ENCODE measurements at places on chromosomes 16 and 17. TPM values are rescaled to one million over a fixed set of nuclear protein-coding genes. Genes with fewer than 3 reads are reported as not detected.

DNA sequence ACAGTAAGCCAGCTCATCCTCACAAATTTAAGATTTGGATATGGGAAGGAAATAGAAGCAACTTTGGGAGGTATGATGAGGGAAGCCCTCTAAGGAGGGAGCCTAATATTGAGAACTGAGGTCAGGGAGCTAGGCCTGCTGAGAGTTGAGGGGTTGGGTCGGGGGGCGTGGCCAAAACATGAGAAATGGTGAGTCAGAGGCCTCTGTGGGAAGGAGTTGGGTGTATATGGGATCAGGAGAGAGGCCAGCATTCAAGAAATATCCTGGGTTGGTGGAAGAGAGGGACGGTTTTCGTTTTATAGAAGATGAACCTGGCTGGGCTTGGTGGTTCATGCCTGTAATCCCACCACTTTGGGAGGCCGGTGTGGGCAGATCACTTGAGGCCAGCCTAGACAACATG, 48.4 kb downstream of the CLEC16A start:
- H3K4me1 ChIP-seq, result no peaks in the 10 kb centered on the region
- no peaks in the 10 kb centered on the region for H3K27me3 ChIP-seq
- no peak overlapping the region for H3K27ac ChIP-seq
- H3K4me3 ChIP-seq, result no peak overlapping the region
- peak; percentile 79 for DNase-seq

GRCh38 chr17:48795444-48796162, 21.4 kb downstream of the TTLL6 start:
- H3K36me3 ChIP-seq, result no peaks in the 10 kb centered on the region
- peaks cover 87% of the 10 kb centered on the region for H3K27me3 ChIP-seq
- H3K4me1 ChIP-seq, result no peaks in the 10 kb centered on the region
- H3K27ac ChIP-seq, result no peak overlapping the region
- no peak overlapping the region for H3K4me3 ChIP-seq
- DNase-seq, result peak; percentile 42

GRCh38 chr16:31537362-31538242, 9.9 kb downstream of the AHSP start:
- DNase-seq, result peak; percentile 63
- no peaks in the 10 kb centered on the region for H3K36me3 ChIP-seq
- peak overlapping the region; percentile 45 for H3K4me3 ChIP-seq
- no peak overlapping the region for H3K27ac ChIP-seq
- no peaks in the 10 kb centered on the region for H3K27me3 ChIP-seq

DNA sequence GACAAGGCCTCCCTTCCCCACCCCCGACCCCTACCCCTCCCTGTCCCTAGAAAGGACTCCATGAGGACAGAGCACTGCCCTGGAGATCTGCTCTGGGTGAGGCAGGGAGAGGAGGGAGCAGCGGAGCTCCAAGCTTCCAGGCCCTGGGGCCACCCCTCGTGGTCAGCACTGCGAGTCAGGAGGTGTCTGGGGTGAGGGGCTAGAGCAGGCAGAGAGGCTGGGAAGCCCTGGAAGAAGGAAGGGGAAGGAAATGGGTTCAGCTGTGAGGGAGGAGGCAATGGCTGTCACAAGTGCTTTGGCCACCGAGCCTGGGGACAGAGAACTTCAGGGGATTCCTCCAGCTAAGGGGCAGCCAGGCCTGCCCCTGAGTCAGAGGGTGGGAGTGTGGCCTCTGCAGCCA, 28.2 kb upstream of the DNAI2 start:
- H3K4me1 ChIP-seq, result no peaks in the 10 kb centered on the region
- no peaks in the 10 kb centered on the region for H3K36me3 ChIP-seq
- no peak overlapping the region for H3K4me3 ChIP-seq
- no peak for DNase-seq
- peaks cover 5% of the 10 kb centered on the region for H3K27me3 ChIP-seq

- no peaks in the 10 kb centered on the region for H3K4me1 ChIP-seq
- no peaks in the 10 kb centered on the region for H3K27me3 ChIP-seq
- H3K4me3 ChIP-seq, result no peak overlapping the region
- H3K27ac ChIP-seq, result no peak overlapping the region
- no peak for DNase-seq
Observed at GRCh38 chr17:71188811-71189492, 931.9 kb upstream of the SOX9 start.

DNA sequence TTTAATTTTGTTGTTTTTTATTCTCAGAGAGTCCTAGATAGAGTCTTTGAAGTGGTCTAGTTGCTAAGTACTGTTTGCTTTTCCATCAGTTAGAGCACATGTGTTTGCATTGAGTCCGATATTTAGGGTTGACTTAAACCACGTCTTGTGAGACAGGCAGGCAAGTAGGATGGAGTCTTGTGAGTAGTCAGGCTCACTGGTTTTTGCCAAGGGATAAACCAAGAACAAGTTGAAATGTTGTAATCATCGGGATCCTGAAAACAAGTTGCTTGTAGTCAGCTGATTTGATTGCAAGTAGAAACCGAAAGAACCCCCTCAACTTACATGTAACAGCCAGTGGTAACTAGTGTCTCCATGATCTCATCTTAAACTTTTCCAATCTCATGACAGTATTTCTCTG, 17.2 kb downstream of the ATP6V0A1 start:
- H3K27me3 ChIP-seq, result no peaks in the 10 kb centered on the region
- no peak for DNase-seq
- no peaks in the 10 kb centered on the region for H3K4me1 ChIP-seq
- no peak overlapping the region for H3K27ac ChIP-seq
- H3K4me3 ChIP-seq, result no peak overlapping the region

GRCh38 chr16:46763147-46763546, 15.0 kb upstream of the MYLK3 start:
- H3K4me1 ChIP-seq, result no peaks in the 10 kb centered on the region
- DNase-seq, result no peak
- H3K4me3 ChIP-seq, result no peak overlapping the region
- H3K27ac ChIP-seq, result no peak overlapping the region
- no peaks in the 10 kb centered on the region for H3K27me3 ChIP-seq

GRCh38 chr16:69691980-69692911, 34.1 kb downstream of the NQO1 start:
- H3K36me3 ChIP-seq, result peaks cover 81% of the 10 kb centered on the region
- H3K27ac ChIP-seq, result no peak overlapping the region
- no peaks in the 10 kb centered on the region for H3K27me3 ChIP-seq
- DNase-seq, result no peak

GRCh38 chr16:88194397-88195268, 188.1 kb upstream of the ZNF469 start:
- peak overlapping the region; percentile 83 for H3K27ac ChIP-seq
- no peaks in the 10 kb centered on the region for H3K4me1 ChIP-seq
- H3K27me3 ChIP-seq, result no peaks in the 10 kb centered on the region
- no peak for DNase-seq
- H3K36me3 ChIP-seq, result no peaks in the 10 kb centered on the region

DNA sequence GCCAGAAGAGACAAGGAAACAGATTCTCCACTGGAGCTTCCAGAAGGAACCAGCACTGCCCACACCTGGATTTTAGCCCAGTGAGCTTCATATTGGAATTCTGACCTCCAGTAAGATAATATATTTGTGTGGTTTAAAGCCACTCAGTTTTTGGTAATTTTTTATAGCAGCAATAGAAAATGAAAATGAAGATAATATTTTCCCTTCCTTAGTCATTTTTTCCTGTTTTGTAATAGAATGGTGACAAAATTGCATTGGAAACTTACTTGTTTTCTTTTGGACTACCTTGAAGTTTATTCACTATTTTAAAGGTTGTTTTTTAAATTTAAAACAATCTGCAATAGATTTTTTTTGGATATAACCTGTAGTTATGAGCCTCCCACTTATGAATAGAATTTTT, 29.8 kb upstream of the IRF8 start:
- no peaks in the 10 kb centered on the region for H3K4me1 ChIP-seq
- no peak for DNase-seq
- H3K27me3 ChIP-seq, result no peaks in the 10 kb centered on the region
- no peak overlapping the region for H3K4me3 ChIP-seq
- no peaks in the 10 kb centered on the region for H3K36me3 ChIP-seq

DNA sequence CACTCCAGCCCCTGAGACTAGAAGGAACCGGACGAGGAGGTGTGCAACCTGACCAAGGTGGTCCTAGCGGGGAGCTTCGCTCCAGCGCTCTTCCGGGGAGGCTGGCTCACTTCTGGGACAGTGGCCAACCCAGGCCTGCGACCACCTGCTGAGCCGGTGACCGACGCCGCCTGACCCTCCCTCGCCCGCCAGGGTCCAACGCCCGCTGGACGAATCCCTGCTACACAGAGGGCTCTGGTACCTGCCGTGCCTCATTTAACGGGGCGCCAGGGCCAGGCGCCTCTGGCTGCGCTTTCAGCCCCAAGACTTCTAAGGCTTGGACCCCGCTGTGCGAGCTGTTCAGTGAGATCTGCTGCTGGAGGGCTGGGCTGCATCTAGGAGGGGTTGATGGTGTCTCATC, 99.5 kb upstream of the KCNJ18 start:
- H3K4me3 ChIP-seq, result no peak overlapping the region
- no peak overlapping the region for H3K27ac ChIP-seq
- no peaks in the 10 kb centered on the region for H3K4me1 ChIP-seq

DNA sequence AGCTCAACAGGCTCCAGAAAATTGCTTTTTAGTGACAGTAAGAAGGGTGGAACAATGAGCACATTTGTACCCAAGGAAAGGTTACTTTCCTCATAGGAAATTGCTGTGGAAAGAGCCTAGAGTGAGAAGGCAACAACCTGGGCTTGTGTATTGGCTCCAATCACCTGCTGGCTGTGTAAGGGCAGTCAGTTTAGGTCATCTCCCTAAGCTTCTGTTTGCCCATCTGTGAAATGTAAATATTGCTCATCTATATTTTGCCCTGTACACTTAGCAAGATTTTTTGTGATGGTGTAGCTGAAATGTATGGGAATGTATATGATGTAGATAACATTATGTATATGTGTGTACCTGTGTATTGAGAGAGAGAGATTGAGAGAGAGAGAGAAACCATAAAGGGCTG, 225.2 kb upstream of the MPHOSPH6 start:
- H3K36me3 ChIP-seq, result no peaks in the 10 kb centered on the region
- no peaks in the 10 kb centered on the region for H3K27me3 ChIP-seq
- H3K4me1 ChIP-seq, result no peaks in the 10 kb centered on the region
- no peak overlapping the region for H3K27ac ChIP-seq
- H3K4me3 ChIP-seq, result no peak overlapping the region

GRCh38 chr17:31511580-31511979, 120.1 kb downstream of the RAB11FIP4 start:
- no peaks in the 10 kb centered on the region for H3K36me3 ChIP-seq
- H3K27ac ChIP-seq, result no peak overlapping the region
- H3K27me3 ChIP-seq, result no peaks in the 10 kb centered on the region
- peaks cover 3% of the 10 kb centered on the region for H3K4me1 ChIP-seq
- no peak for DNase-seq

DNA sequence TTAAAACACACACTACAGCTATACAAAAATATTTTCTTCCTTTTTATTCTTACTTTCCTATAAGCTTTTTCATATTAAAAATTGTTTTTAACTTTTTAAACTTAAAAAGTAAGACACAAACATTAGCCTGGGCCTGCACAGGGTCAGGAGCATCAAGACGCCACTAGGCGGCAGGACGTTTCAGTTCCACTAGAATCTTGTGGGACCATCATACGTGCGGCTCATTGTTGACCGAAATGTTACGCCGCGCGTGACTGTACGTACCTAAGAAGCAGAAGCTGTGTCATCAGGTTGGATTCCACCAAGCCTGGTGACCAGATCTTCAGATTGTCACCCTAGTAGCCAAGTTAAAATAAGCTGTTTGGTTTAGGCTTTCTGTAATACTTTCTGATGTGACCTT, 47.1 kb downstream of the USP10 start:
- H3K36me3 ChIP-seq, result peaks cover 39% of the 10 kb centered on the region
- DNase-seq, result no peak
- H3K4me1 ChIP-seq, result peaks cover 4% of the 10 kb centered on the region

- no peaks in the 10 kb centered on the region for H3K36me3 ChIP-seq
- no peak for DNase-seq
- H3K27me3 ChIP-seq, result no peaks in the 10 kb centered on the region
- no peak overlapping the region for H3K27ac ChIP-seq
- no peaks in the 10 kb centered on the region for H3K4me1 ChIP-seq
- H3K4me3 ChIP-seq, result no peak overlapping the region
Observed at GRCh38 chr17:29058391-29058790, 15.4 kb downstream of the PIPOX start.

DNA sequence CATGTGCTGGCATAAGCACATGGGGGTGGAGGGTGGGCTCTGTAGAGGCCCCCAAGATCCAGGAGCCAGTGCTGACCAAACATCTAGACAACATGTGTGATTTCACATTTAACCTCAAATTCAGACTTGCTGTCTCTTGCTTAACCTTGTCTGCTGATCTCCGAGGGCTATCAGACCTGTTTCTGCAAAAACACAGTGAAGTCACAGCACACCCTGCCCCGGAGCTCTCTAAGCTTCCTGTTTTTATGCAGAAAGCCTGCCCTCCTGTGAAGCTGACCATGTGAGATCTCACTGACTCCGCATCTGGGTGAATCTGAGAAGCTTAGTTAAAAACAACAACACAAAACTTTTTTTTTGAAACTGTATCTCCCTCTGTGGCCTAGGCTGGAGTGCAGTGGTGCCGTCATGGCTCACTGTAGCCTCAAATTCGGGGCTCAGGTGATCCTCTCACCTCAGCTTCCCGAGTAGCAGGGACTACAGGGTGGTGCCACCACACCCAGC, 6.6 kb upstream of the DPEP2 start:
- no peaks in the 10 kb centered on the region for H3K36me3 ChIP-seq
- H3K27me3 ChIP-seq, result no peaks in the 10 kb centered on the region
- no peak overlapping the region for H3K4me3 ChIP-seq

DNA sequence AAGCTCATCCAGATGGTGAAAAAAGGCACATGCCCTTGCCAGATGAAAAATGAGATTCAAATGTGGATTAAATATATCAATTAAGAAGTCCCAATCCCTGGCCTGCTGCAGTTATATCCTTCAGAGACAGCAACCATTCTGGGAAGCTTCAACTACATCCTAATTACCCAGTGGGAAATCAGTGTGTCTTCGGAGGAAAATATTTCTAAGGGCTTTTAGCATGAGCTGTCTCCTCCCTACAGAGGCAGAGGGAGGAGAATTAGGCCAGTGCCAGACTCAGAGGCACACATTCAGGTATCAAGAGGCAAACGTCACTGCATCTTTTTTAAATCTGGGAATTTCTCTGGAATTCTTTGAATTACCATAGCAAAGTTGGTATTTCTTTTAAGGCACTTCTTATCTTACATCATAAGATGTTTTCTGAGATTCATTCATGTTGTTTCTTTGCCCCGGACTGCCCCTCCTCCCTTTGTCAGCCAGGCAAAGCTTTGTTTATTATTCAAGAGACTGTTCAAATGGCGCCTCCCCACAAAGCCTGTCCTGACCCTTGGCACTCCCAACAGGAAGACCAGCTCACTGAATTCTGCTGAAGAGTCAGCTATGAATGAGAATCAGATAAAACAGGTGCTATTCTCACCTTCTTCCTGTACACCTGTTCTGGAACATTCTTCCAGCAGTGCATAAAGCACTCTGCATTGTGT, 38.3 kb upstream of the SMPD3 start:
- no peak for DNase-seq
- no peaks in the 10 kb centered on the region for H3K27me3 ChIP-seq

- H3K4me3 ChIP-seq, result no peak overlapping the region
- no peak for DNase-seq
- H3K27ac ChIP-seq, result no peak overlapping the region
- no peaks in the 10 kb centered on the region for H3K36me3 ChIP-seq
Observed at GRCh38 chr17:233473-233941, 52.1 kb upstream of the DOC2B start.

GRCh38 chr17:51298508-51299371, 38.4 kb downstream of the UTP18 start:
- H3K27ac ChIP-seq, result no peak overlapping the region
- no peak overlapping the region for H3K4me3 ChIP-seq
- peaks cover 37% of the 10 kb centered on the region for H3K36me3 ChIP-seq
- DNase-seq, result peak; percentile 66

CCL13 gene
- not detected for total RNA-seq

HOXB7 gene
- not detected for total RNA-seq

HOXB1 gene
- not detected for total RNA-seq

RAB11FIP4 gene
- total RNA-seq, result 39.0 TPM

CA5A gene
- total RNA-seq, result not detected

ZPBP2 gene
- not detected for total RNA-seq

ANKRD40CL gene
- total RNA-seq, result not detected

BAIAP2 gene
- 24.5 TPM for total RNA-seq

SLC5A10 gene
- total RNA-seq, result 0.11 TPM

Measured in endodermal cell (in vitro differentiated cells).